ENCODE measurements at places on chromosomes 1 and 21.

DNA sequence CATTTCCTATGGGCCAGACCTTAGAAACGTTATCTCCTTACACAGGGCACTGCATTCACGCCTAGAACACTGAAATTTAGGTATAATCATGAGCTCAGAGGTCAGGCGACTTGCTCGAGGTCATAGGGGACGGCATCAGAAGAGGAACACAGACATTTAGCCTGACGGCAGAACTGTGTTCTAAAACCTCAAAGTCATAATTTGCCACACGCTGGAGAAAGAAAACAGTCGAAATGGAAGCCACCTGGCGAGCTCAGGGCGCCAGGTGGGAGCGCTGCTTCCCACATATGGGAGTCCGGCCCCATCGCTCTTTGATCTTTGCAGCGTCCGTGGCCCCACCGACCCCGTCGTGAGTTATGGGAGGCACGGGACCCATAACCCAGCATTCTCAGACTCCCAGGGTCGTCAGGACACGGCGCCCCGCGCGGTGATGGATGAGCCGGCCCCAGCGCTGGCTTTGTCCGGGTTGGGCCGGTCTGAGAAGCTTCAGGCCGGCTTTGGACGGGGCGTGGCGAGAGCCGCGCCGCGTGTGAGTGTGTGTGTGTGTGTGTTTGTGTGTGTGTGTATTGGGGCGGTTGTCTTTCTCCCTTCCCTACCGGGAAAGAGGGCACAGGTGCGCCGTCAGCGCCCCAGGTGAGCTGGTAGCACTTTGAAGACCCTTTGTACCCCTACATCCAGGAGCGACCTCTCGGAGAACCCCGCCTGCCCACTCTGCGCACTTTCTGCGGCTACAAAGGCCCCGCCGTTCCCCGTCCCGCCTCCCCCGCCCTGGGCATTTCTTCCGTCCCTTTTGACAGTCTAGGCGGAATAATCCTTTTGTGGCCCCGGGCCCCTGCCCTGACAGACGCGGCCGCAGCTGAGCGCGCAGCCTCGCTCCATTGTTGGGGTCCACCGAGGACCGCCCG, 861 bp upstream of the DRAXIN start:
- no peak for DNase-seq

- DNase-seq, result no peak
These were observed 9.6 kb upstream of the RNF223 start for GRCh38 chr1:1083416-1084371.

DNA sequence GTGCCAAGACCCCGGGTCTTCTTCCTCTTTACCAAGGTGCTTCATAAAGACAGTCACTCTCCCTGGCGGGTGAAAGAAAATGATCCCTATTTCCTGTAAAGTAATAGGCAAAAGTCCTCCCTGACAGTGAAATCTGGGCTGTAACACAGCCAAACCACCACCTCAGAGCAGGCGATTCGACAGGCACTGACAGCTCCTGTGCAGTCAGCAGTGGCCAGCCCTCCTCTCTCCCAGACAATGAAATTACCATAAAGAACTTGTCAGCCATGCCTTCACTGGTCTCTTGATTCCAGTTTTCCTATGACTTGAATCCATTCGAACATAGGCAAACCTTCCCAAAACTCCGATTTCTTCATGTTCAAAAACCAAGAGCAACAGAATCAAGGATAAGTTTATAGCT, 492.2 kb upstream of the DAB1 start:
- DNase-seq, result no peak

DNA sequence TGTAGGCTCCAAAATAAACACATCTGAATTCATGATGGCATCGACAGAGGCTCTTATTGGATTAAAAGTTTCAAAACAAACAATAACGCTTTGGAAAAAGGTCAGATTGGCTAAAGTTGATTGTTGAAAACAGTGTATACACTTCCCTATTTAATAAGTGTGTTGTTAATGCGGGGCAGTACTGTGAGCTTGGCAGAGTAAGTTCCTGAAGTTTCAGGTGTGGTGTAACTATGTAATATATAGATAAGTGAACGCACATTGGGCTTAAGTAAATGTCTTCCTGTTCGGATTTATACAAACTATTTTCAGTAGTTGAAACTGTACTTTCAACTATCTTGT, 810 bp downstream of the ZBTB37 start:
- DNase-seq, result no peak

DNA sequence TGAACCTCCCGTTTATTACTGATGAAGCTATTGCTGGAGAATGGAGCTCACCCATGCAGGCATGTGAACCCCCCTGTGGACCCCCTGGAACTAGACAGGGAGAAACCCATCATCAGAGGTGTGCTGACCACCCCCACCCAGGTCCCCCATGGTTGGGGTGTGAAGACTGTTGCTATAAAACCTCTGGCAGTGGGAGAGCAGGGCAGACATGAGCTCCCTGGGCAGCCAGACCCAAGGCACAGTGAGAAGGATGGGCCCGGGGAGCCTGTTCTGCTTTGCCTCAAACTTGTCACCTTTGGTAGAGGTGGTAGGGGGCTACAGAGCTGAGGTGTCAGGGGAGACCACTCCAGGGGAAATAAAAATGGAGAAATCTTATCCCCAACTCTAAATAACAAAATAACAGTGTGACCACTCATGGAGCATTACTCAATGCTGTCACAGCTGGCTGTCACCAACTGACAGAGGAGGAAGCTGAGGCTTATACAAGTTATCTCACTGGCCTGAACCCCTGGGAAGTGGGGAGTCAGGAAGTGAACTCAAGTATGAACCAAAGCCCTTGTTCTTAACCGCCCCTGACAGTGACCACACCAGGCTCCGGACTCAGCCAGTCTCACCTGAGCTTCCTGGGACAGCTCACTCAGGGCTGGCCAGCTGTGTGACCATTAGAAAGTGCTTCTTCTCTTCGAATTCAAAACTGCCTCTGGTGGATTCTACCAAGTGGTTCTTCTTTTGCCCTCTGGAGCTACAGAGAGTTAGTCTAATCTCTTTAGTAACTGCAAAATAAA, 698.8 kb downstream of the MATN1 start:
- no peak for DNase-seq

DNA sequence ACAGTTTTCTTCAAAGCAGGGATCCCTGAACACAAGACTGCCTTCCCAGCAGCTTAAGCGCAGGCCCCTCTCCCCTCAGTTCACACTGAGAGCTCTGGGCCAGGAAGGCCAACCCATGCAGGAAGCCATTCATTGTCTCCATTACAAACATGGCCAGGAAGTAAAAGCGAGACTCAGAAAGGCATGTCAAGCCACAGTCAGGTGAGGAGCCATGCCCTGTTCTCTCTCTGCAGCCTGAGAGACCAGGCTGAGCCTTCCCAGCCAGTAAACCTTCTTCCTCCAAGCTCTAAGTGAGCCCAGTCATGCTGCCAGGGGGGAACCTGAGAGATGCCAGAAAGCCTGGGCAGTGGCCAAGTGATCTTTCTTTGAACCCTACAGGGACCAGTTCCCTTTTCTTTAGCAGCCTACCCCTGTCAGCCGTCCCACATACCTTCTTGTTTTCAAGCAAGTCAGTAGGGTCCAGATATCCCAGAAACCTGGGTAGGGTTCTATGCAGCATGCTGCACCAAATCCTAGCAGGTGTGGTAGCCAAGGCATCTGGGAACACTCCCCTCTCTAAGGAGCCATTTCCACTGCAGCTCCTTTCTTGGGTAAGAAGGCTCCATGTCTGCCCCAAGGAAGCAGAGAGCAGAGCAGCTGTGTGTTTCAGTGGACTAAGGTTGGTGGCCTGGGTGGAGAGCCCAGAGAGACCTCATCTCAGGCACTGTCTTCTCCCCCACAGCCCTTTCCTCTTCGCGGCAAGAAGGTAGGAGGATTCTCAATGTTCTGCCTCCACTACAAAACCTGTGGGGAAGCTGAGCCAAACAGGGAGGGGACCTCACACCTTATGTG, 977 bp downstream of the TRAF3IP3 start:
- no peak for DNase-seq

GRCh38 chr21:28675331-28676041, 317.2 kb downstream of the LTN1 start:
- DNase-seq, result no peak

- no peak for DNase-seq
These were observed 79.5 kb downstream of the SETD4 start for GRCh38 chr21:35980821-35981220.

GRCh38 chr1:33387625-33388024, 43.3 kb downstream of the PHC2 start:
- DNase-seq, result no peak

DNA sequence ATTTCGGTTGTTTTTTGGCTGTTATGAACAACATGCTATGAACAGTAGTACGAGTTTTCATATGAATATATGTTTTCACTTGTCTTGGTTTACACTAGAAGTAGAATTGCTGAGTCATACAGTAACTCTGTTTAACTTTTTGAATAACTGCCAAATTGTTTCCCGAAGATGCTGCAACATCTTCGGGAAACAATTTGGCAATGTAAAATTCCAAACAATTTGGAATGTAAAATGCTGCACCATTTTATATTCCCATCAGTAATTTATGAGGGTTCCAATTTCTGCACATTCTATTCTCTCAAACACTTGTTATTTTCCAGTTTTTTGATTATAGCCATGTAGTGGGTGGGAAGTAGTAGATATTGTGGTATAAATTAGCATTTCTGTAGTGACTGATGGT, 11.6 kb downstream of the PCBP3 start:
- DNase-seq, result no peak

- no peak for DNase-seq
These were observed 797 bp upstream of the RSPH1 start for GRCh38 chr21:42496839-42497202.

DNA sequence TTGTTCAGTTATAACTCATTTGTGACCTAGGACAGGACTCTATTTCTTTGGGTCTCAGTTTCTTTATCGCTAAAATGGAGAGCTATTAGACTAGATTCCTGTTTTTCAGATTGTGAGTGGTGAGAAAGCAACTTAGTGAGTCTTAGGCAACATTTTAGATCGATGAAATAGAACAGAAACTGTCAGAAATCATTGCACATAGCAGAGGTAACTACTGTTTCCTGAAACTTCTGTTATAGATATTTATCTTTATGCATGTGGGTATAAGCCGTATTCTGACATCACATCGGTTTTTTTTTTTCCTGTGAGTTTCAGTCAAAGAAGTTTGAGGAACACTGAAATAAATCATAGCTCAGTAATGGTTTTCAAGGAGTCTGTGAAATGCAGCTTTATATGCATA, 42.1 kb upstream of the DNAJC6 start:
- no peak for DNase-seq

GRCh38 chr1:205672395-205672889, 7.9 kb downstream of the SLC45A3 start:
- DNase-seq, result no peak

DNA sequence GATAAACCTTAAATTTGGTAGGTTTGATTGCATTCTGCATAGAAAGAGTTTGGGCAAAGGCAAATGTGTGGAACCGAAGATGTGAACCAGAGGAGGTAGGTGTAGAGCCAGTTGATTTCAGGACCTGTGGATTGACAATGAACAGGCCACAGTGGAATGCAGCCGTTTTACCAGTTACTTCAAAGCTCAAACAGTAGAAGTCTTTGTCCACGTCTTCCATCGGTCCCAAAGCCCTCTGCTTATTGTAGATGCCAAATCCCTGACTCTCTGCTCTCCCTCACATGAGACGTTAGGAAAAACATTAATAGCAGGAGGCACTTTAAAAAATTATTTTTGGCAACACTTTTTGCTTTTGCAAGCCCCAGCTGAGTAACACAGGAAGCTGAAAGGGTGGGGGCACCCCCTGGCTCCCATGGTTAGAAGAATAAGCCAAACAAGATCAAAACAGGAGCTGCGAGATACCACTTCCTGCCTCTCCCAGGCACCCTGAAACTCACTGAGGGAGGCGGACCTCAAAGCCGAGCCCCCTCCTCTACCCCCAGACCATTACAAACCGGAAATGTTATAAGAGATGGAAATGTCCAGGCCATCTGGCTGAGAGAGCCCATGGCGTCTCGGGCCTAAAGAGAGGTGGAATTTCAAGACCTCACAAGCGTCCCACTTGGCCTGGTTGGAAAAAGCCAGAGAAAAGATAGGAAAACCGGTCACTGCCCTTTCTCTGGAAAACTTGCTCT, 13.5 kb downstream of the TRAF3IP3 start:
- DNase-seq, result peak; percentile 65
